IMR-90 (cell line): ENCODE measurements at places on chromosomes 5 and 9. TPM values are rescaled to one million over a fixed set of nuclear protein-coding genes. Genes with fewer than 3 reads are reported as not detected.

Gene ABCA2
- polyA plus RNA-seq = 46.0 and 52.3 TPM in 2 replicates

- H3K36me3 ChIP-seq = no peaks in the 10 kb centered on the region
- no peak overlapping the region for H3K4me3 ChIP-seq
- H3K27me3 ChIP-seq = no peaks in the 10 kb centered on the region
Observed at GRCh38 chr5:154401355-154401754, 44.4 kb upstream of the SAP30L start.

- H3K4me3 ChIP-seq = no peak overlapping the region
- H3K4me1 ChIP-seq = no peaks in the 10 kb centered on the region
- no peak overlapping the region for H3K27ac ChIP-seq
- no peaks in the 10 kb centered on the region for H3K27me3 ChIP-seq
- H3K36me3 ChIP-seq = no peaks in the 10 kb centered on the region
Observed at GRCh38 chr5:145697251-145697990, 137.7 kb downstream of the PRELID2 start.

Gene CNTNAP3B
- polyA plus RNA-seq = 1.3 and 2.1 TPM in 2 replicates

Gene CATSPER3
- polyA plus RNA-seq = 0.12 TPM in 1 of 2 replicates, not detected in the other

Gene LCN15
- polyA plus RNA-seq = not detected in 2 replicates

Gene CDH18
- 0.24 and 0.29 TPM in 2 replicates for polyA plus RNA-seq

DNA sequence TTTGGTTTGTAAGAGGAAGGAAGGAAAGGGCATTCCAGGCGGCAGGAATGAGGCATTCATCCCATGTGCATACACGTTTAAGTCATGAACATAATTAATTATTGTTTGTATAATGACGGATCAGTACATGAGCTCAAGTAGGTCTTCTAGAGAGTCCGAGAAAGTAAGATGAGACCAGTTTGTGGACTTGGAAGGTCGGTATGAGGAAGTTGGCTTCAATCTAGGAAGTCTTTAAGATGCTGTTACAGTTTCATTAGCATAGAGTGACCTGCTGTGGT, 2.1 kb downstream of the GTF3C4 start:
- H3K36me3 ChIP-seq = no peaks in the 10 kb centered on the region
- no peak overlapping the region for H3K27ac ChIP-seq
- DNase-seq = peak; percentile 26
- no peak overlapping the region for H3K4me3 ChIP-seq
- no peaks in the 10 kb centered on the region for H3K27me3 ChIP-seq
- peaks cover 2% of the 10 kb centered on the region; the same call in 1 of the 2 replicates for H3K4me1 ChIP-seq

Gene CNOT8
- 35.1 and 41.4 TPM in 2 replicates for polyA plus RNA-seq

- peaks cover 6% of the 10 kb centered on the region for H3K4me1 ChIP-seq
- H3K27ac ChIP-seq = no peak overlapping the region
- DNase-seq = no peak
- no peak overlapping the region for H3K4me3 ChIP-seq
- H3K36me3 ChIP-seq = peaks cover 3% of the 10 kb centered on the region
- no peaks in the 10 kb centered on the region for H3K27me3 ChIP-seq
Observed at GRCh38 chr5:151458314-151458713, 10.9 kb downstream of the SLC36A1 start.

Gene SLC25A2
- not detected in 2 replicates for polyA plus RNA-seq

Gene SHC3
- 4.5 and 5.9 TPM in 2 replicates for polyA plus RNA-seq

- no peak overlapping the region for H3K27ac ChIP-seq
- no peak overlapping the region for H3K4me3 ChIP-seq
- no peaks in the 10 kb centered on the region for H3K36me3 ChIP-seq
- DNase-seq = no peak
Observed at GRCh38 chr5:68458416-68459021, 243.0 kb downstream of the PIK3R1 start.

Gene NFIB
- 1.2 and 1.4 TPM in 2 replicates for polyA plus RNA-seq

DNA sequence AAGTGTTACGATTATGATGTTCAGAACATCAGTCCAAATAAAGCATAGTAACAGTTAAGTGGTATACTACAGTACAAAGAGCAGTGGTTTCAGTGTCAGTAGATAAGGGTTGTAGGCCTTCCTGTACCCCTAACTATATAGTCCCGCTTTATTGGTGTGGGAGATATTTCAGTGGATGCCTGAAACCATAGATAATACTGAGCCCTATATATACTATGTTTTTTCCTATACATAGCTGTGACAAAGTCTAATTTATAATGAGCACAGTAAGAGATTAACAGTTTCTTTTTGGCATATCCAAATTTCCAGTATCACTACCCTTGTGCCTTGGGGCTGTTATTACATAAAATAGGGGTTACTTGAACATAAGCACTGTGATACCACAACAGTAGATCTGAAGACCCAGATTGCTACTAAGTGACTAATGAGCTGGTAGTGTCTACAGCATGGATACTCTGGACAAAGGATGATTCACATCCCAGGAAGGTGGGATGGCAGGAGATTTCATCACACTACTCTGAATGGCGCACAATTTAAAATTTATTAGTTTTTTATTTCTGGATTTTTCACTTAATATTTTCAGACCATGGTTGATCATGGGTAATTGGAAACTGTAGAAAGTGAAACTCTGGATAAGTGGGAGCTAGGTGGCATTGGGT, 119.3 kb downstream of the RPS23 start:
- peak; percentile 65 for DNase-seq
- no peak overlapping the region for H3K27ac ChIP-seq
- no peaks in the 10 kb centered on the region for H3K36me3 ChIP-seq
- no peaks in the 10 kb centered on the region; the same call in 1 of the 2 replicates for H3K4me1 ChIP-seq

DNA sequence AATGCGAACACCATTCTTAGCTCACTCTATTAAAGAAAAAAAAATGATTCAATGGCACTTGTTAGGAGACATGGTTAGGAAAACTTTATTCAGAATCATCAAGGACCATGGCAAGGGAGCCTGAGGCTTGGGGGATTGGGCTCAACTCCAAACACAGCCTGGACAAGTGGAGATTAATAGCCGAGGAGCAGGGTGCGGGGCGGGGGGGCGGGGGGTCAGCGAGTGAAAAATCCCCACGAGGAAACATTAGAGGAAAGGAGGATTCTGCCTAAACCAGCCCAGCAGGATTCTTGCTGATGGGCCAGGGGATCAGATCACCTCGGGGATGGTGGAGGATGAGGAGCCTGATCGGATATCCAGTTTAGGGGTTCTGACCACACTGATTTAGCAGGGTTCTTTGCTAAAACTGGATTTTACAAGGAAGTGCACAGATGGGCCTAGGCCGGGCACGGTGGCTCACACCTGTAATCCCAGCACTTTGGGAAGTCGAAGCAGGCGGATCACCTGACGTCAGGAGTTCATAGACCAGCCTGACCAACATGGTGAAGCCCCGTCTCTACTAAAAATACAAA, 24.4 kb upstream of the FIBCD1 start:
- no peak for DNase-seq
- H3K4me1 ChIP-seq = peaks cover 10% of the 10 kb centered on the region
- H3K27ac ChIP-seq = no peak overlapping the region
- H3K36me3 ChIP-seq = no peaks in the 10 kb centered on the region
- no peaks in the 10 kb centered on the region for H3K27me3 ChIP-seq
- H3K4me3 ChIP-seq = no peak overlapping the region

DNA sequence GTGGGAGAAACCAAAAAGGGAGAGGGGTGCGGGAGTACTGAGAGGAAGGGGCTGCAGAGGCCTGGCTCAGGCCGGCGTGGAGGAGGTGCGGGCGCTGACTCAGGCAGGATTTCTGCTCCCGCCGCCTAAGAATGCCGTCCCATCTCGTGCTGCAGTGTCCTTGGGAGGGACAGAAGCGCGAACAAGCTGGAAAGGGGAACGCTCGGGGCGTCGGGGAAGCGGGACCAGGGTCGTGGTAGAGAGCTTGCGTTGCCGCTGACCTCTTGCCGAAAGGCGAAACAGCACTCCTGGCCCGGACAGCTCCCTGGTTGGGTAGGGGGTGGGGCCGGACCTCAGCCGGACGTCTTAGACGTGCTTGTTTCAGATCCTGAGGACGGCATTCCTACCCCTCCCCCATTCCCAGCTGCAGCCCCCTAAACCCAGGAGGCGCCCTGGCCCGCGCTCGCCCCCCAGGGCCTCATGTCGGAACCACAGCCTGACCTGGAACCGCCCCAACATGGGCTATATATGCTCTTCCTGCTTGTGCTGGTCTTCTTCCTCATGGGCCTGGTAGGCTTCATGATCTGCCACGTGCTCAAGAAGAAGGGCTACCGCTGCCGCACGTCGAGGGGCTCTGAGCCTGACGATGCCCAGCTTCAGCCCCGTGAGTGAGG, 1.1 kb downstream of the RELL2 start:
- H3K36me3 ChIP-seq = peaks cover 11% of the 10 kb centered on the region
- H3K4me3 ChIP-seq = peak overlapping the region; percentile 97
- H3K4me1 ChIP-seq = peaks cover 12% of the 10 kb centered on the region
- DNase-seq = peak; percentile 37

DNA sequence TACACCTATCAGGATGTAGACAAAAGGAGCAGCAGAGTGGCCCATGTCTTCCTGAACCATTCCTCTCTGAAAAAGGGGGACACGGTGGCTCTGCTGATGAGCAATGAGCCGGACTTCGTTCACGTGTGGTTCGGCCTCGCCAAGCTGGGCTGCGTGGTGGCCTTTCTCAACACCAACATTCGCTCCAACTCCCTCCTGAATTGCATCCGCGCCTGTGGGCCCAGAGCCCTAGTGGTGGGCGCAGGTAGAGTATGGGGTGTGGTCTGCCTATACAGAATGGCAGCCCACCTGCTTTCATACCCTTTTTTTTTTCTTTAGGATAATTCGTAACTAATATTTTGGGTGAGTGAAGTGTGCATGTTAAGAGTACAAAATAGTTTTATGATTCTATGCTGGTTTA, 1.1 kb downstream of the SLC27A6 start:
- DNase-seq = no peak
- H3K27me3 ChIP-seq = peaks cover 2% of the 10 kb centered on the region; the same call in 1 of the 2 replicates
- H3K4me1 ChIP-seq = no peaks in the 10 kb centered on the region
- no peak overlapping the region for H3K4me3 ChIP-seq
- no peak overlapping the region for H3K27ac ChIP-seq

GRCh38 chr9:2242831-2243330, 227.7 kb downstream of the SMARCA2 start:
- peaks cover 5% of the 10 kb centered on the region; the same call in 1 of the 2 replicates for H3K4me1 ChIP-seq
- H3K36me3 ChIP-seq = no peaks in the 10 kb centered on the region
- DNase-seq = no peak
- no peak overlapping the region for H3K27ac ChIP-seq

Gene GPR150
- 0.10 and 0.11 TPM in 2 replicates for polyA plus RNA-seq

GRCh38 chr9:14437354-14438231, 123.7 kb upstream of the NFIB start:
- H3K27ac ChIP-seq = no peak overlapping the region
- no peaks in the 10 kb centered on the region for H3K36me3 ChIP-seq
- peaks cover 7% of the 10 kb centered on the region; the same call in 1 of the 2 replicates for H3K4me1 ChIP-seq
- peaks cover 23% of the 10 kb centered on the region for H3K27me3 ChIP-seq
- no peak overlapping the region for H3K4me3 ChIP-seq

DNA sequence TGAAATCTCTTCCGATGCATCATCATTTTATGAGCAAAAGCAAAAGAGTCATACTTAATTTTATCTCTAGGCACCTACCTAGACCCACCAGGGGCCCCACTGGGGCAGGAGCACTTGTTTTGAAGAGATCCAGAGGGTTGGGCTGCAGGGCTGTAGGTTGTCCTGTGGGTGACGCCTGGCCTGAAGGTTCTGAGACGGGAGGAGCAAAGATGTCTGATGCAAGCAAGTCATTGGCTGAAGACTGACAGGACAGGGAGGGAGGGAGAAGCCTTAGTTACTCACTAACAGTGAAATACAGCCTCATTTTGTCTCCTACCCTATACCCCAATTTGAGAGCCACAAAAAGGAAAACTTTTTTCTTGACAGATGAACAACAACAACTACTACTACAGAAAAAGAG, 17.1 kb upstream of the C9 start:
- no peaks in the 10 kb centered on the region for H3K27me3 ChIP-seq
- no peak overlapping the region for H3K27ac ChIP-seq
- DNase-seq = no peak
- no peak overlapping the region for H3K4me3 ChIP-seq
- H3K4me1 ChIP-seq = peaks cover 6% of the 10 kb centered on the region; the same call in 1 of the 2 replicates

DNA sequence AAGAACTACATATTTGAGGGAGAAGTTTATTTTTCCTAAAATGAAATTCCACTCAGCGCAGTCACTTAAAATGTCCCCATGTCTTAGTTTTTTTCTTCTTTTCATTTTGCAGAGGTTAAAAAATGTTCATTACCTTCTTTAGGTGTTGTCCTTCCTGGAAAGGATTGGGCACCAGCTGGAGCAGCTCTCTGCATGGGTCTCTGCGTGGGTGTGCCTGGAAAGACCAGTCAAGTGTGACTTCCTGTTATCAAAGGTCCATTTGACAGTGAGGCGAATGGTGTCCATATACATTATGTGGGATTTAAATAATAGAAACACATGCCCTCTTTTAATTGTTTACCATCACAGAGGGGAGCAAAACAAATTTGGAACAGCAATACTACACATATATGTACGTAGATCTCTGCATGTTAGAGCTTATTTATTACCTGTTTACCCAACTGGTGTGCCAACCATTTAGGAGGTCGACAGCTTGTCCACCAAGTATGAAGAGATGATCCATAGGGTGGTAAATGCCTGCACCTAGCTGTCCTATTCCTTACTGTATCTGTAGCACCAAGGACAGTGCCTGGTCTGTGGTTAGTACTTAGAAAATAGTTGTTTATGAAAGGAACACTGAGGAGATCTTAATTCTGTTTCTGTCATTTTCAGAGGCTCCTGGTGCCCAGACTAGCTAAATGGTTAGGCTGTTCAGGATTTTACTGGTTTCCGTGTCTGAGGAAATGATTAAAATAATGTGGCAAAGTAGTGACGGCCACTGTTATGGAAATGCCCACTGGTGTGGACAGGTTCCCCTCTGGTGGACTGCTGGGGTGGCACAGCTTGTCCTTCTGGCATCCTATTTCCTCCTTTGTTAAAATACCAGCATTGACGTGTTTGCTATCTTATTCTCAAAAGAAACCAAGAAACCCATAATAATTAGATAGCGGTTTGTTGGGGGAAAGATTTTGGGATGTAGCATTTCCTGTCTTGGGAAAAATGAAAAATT, 200.4 kb downstream of the MAST4 start:
- no peak overlapping the region for H3K27ac ChIP-seq
- H3K27me3 ChIP-seq = no peaks in the 10 kb centered on the region
- no peaks in the 10 kb centered on the region for H3K4me1 ChIP-seq
- no peaks in the 10 kb centered on the region for H3K36me3 ChIP-seq
- DNase-seq = peak; percentile 3

Gene PCDHAC1
- polyA plus RNA-seq = not detected in 2 replicates

Gene PCDHB13
- 0.26 and 0.27 TPM in 2 replicates for polyA plus RNA-seq
